ENCODE measurements at places on chromosomes 2 and 18.
A peak's percentile ranks its signal among the peaks of the same experiment; 100 is the strongest.

- no peak for DNase-seq
These were observed 56.0 kb downstream of the ADI1 start for GRCh38 chr2:3463186-3463835.

GRCh38 chr2:64029116-64029665, 10.0 kb upstream of the VPS54 start:
- DNase-seq, result peak; percentile 56

DNA sequence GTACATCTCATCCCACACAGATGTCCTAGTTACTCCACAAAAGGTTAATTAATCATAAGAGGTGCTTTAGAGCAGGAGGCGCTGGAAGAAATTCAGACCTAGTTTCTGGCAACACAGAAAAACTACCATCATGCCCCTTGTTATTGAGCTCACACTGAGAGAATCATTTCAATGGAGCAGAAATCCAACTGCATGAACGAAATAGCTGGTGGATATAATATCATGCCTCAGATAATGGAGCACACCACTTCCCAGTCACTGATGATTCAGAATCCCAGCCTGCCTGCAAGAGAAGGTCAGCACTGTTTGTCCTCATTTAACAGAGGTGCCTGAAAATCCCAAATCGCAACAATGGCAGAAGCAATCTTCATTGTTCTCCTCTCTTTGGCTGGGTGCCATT, 125.8 kb upstream of the CREB1 start:
- peak; percentile 67 for DNase-seq

GRCh38 chr2:71857636-71858035, 290.0 kb downstream of the CYP26B1 start:
- DNase-seq, result no peak

GRCh38 chr2:107466241-107466640, 360.5 kb upstream of the RGPD4 start:
- DNase-seq, result no peak

GRCh38 chr2:200873560-200873959, 9.1 kb upstream of the CLK1 start:
- no peak for DNase-seq

DNA sequence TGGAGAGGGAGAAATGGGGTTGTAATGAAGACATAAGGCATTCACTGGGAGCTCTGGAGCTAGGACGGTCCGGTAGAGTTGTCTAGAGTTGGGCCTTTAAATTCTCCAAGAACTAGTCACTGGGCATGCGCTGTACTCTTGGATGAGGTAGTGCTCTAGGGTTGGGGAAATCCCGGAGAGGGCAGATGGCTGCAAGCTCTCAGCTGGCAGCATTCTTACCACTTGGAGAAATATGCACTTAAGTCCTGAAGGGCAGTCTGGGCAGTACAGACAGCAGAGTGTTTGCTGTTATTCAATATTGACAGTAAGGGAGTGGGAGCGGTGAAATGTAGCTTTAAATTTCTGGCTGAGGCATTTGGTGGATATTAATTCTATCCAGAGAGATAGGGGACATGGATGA, 214.6 kb downstream of the RDH14 start:
- no peak for DNase-seq

- DNase-seq, result no peak
These were observed 34.8 kb upstream of the ACAA2 start for GRCh38 chr18:49848115-49848514.
